ENCODE measurements at places on chromosomes 3 and 15.

- no peak overlapping the region for H3K4me3 ChIP-seq
- no peak overlapping the region for H3K27ac ChIP-seq
- no peaks in the 10 kb centered on the region for H3K36me3 ChIP-seq
- DNase-seq, result peak; percentile 25
Observed at GRCh38 chr3:177451864-177452830, 254.9 kb upstream of the TBL1XR1 start.

DNA sequence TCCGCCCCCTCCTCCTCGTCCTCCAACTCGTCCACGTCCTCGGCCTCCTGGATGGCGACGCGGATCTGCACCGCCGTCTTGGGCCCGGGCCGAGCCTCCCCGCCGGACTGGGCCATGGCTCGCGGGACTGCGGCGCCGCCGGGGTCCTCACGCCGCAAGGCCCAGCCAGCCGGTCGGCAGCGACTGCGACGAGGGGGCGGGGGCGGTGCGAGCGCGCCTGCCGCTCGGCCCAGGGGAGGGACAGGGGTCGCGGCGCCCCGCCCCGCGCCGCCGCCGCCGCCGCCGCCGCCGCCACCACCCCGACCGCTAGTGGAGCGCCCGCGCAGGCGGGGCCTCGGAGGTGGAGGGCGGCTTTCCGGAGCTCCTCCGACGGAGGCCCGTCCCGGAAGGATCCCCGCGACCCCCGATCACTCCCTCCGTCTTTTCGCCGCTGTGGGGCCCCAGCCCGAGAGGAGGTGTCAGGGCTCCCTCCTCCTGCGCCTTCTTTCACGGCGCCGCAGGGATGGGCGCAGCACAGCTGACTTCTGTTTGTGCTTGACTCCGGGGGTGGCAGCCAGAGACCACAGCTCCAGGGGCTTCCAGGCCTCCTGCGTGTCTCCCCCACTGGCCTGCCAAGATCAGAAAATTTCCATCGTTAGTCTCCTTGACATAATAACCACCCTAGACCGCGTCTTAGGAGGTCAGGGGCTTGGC lies at the start of gene LARP6:
Gene LARP6, minus strand, starts transcription at position 185 of the 693 bp plus-strand sequence. Its CDS starts 69 bp downstream, at position 116.
- peak within 1 kb of the TSS; percentile 80 for H3K27ac ChIP-seq
- peaks cover 14% of the 10 kb centered on the region for H3K36me3 ChIP-seq
- H3K4me3 ChIP-seq, result peak within 1 kb of the TSS; percentile 86
- H3K4me1 ChIP-seq, result peaks cover 47% of the 10 kb centered on the region

DNA sequence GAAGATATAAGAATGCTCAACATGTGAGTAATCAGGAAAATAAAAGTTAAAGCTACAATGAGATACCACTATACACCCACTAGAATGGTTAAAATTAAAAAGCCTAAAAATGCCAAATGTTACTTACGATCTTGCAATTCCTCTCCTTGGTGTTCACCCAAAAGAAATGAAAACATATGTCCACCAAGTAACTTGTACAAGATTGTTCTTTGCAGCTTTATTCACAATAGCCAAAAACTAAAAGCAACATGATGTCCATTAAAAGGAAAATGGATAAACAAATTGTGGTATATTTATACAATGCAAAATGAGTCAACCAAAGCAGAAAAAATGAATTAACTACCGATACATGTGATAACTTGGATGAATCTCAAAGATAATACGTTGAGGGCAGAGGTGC lies 301.6 kb upstream of the THBS1 start:
- H3K27ac ChIP-seq, result no peak overlapping the region
- H3K36me3 ChIP-seq, result no peaks in the 10 kb centered on the region
- no peak for DNase-seq
- no peaks in the 10 kb centered on the region for H3K27me3 ChIP-seq

- H3K4me3 ChIP-seq, result no peak overlapping the region
- H3K36me3 ChIP-seq, result no peaks in the 10 kb centered on the region
- H3K27me3 ChIP-seq, result no peaks in the 10 kb centered on the region
- H3K27ac ChIP-seq, result no peak overlapping the region
- H3K4me1 ChIP-seq, result peaks cover 32% of the 10 kb centered on the region
Observed at GRCh38 chr15:88663141-88663621, 24.4 kb downstream of the ISG20 start.

DNA sequence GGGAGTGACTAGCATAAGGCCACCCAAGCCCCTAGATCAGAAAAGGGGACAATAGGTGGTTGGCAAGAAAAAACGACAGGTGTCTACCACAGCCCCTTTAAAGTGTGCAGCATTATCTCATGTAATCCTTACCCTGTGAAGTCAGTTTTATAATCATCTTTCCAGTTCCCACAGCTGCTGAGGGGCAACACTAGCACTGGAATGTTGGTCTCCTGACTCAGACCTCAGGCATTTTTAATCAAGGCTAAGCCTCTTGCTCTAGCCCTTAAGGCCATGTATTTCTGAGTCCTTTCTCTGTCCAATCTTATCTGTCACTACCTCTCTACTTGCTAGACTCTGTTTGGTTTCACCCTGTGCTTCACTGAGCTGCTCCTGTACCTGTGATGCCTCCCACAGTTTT lies 171.7 kb downstream of the TLE3 start:
- H3K27ac ChIP-seq, result no peak overlapping the region
- no peaks in the 10 kb centered on the region for H3K4me1 ChIP-seq
- no peaks in the 10 kb centered on the region for H3K27me3 ChIP-seq
- H3K4me3 ChIP-seq, result no peak overlapping the region

DNA sequence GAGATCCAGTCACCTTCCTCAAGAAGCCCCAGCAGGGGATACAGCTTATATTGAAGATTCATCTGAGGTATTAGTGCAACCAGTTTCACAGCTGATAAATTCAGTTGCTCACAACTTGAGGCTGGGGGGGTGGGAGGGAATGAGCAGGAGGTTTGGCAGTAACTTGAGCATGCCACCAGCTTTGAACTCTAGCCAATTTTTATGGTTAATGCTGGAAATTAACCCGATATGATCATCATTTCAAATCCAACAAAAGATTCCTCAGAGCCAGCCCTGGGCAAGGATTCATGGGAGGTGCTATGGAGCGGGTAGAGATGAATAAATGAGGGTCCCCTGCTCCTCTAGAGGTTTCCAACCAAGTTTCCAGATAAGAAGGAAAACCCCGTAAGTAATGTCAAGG lies 73.1 kb upstream of the HES1 start:
- H3K4me1 ChIP-seq, result no peaks in the 10 kb centered on the region
- no peak overlapping the region for H3K4me3 ChIP-seq
- H3K27me3 ChIP-seq, result no peaks in the 10 kb centered on the region
- no peak for DNase-seq
- no peak overlapping the region for H3K27ac ChIP-seq

- no peak overlapping the region for H3K4me3 ChIP-seq
- no peaks in the 10 kb centered on the region for H3K27me3 ChIP-seq
- H3K4me1 ChIP-seq, result peaks cover 22% of the 10 kb centered on the region
Observed at GRCh38 chr15:85597155-85597815, 197.4 kb downstream of the KLHL25 start.

- DNase-seq, result no peak
- no peak overlapping the region for H3K27ac ChIP-seq
- peaks cover 20% of the 10 kb centered on the region for H3K4me1 ChIP-seq
- H3K4me3 ChIP-seq, result no peak overlapping the region
Observed at GRCh38 chr3:39135170-39135805, 18.1 kb downstream of the CSRNP1 start.

DNA sequence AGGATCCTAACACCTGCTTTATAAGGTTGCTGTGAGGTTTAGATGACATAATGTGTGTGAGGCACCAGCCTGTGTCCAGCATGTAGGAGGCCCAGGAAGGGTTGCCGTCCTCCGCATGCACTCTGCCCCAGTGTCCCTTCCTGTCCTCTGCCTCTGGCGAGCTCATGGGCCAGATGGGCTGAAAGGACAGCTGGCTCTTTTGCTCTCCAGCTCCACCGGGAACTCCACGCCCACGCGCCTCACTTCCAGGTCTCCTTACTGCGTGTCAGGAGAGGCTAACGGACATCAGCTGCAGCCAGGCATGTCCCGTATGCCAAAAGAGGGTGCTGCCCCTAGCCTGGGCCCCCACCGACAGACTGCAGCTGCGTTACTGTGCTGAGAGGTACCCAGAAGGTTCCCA lies 12.2 kb downstream of the MUC20 start:
- H3K27ac ChIP-seq, result no peak overlapping the region
- no peaks in the 10 kb centered on the region for H3K27me3 ChIP-seq
- no peaks in the 10 kb centered on the region for H3K36me3 ChIP-seq
- H3K4me3 ChIP-seq, result no peak overlapping the region

GRCh38 chr15:59439576-59439975 lies 1.6 kb downstream of the FAM81A start:
- H3K36me3 ChIP-seq, result no peaks in the 10 kb centered on the region
- DNase-seq, result no peak
- H3K4me1 ChIP-seq, result peaks cover 11% of the 10 kb centered on the region
- no peak overlapping the region for H3K27ac ChIP-seq
- H3K4me3 ChIP-seq, result no peak overlapping the region

DNA sequence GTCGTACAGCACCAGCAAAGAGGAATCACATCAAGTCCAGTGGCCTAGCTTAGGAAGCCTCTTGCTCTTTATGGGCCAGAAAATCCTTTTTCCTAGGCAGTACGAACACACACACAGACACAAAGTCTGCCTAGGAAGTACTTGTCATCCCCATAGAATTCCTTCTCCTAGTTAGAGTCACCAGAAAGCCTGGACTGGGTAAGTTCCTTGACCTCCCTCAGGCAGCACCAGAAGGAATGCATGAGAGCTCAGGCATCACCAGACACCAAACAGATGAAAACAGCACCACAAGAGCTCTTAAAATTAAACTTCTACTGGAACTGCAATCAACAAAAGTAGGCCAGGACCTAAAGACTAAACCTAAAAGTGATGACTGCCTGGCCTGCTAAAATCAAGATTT lies 192.9 kb upstream of the CCDC54 start:
- H3K36me3 ChIP-seq, result no peaks in the 10 kb centered on the region
- no peak overlapping the region for H3K4me3 ChIP-seq
- no peak for DNase-seq
- H3K27ac ChIP-seq, result no peak overlapping the region
- H3K27me3 ChIP-seq, result no peaks in the 10 kb centered on the region
- H3K4me1 ChIP-seq, result no peaks in the 10 kb centered on the region

GRCh38 chr15:101578443-101578894 lies 73.7 kb downstream of the TM2D3 start:
- H3K36me3 ChIP-seq, result no peaks in the 10 kb centered on the region
- peaks cover 42% of the 10 kb centered on the region for H3K4me1 ChIP-seq
- H3K27me3 ChIP-seq, result no peaks in the 10 kb centered on the region

DNA sequence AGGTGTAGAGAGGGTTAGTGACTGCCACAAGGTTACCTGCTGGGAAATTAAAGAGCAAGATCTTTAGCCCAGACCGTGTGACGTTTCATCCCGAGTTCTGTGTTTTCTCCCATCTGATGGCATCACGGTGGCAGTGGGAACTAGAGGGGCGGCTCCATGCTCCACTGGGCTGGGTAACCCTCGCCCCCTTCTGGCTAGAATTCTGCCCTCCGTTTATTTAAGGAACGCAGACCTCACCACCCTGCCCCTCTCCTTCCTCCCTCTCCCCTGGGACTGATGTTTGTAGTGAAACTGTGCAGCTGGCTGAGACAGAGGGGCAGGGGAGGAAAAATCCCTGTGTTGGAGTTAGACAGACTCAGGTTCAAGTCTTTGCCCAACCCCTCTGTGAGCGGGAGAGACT lies 65.6 kb downstream of the ITGA11 start:
- no peak for DNase-seq
- H3K27me3 ChIP-seq, result no peaks in the 10 kb centered on the region
- H3K4me1 ChIP-seq, result no peaks in the 10 kb centered on the region
- no peak overlapping the region for H3K27ac ChIP-seq

GRCh38 chr15:67569668-67570067 lies 27.2 kb downstream of the MAP2K5 start:
- H3K36me3 ChIP-seq, result no peaks in the 10 kb centered on the region
- no peak for DNase-seq
- H3K4me3 ChIP-seq, result no peak overlapping the region
- peaks cover 19% of the 10 kb centered on the region for H3K4me1 ChIP-seq
- no peak overlapping the region for H3K27ac ChIP-seq
- no peaks in the 10 kb centered on the region for H3K27me3 ChIP-seq

GRCh38 chr3:194871143-194871863 lies 185.6 kb downstream of the FAM43A start:
- DNase-seq, result peak; percentile 89
- no peaks in the 10 kb centered on the region for H3K27me3 ChIP-seq
- peak overlapping the region; percentile 96 for H3K27ac ChIP-seq
- H3K36me3 ChIP-seq, result no peaks in the 10 kb centered on the region

- H3K36me3 ChIP-seq, result no peaks in the 10 kb centered on the region
- no peaks in the 10 kb centered on the region for H3K27me3 ChIP-seq
- no peak overlapping the region for H3K4me3 ChIP-seq
- no peak overlapping the region for H3K27ac ChIP-seq
- DNase-seq, result no peak
Observed at GRCh38 chr3:71587958-71588357, 4.4 kb upstream of the FOXP1 start.

- no peak overlapping the region for H3K27ac ChIP-seq
- H3K36me3 ChIP-seq, result no peaks in the 10 kb centered on the region
- H3K4me3 ChIP-seq, result no peak overlapping the region
- peaks cover 20% of the 10 kb centered on the region for H3K4me1 ChIP-seq
- no peak for DNase-seq
- H3K27me3 ChIP-seq, result no peaks in the 10 kb centered on the region
Observed at GRCh38 chr3:11211531-11212298, 57.4 kb downstream of the HRH1 start.

DNA sequence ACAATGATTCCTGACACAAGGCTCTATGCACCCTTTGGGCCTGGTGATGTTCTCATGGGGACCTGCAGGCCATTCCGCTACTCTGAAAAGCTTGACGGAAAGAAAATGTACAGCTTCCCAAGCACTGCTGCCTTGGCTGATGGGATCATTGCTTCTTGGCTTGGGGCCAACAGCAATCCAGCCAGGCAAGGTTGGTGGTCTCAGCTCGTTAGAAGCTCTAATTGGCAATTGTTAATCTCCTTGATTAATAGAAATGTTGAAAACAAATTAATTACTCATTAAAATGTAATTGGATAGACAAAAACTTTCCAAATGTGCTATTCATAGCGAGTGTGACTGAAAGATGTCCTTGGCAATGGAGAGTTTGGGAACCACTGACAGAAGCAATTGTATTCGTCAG lies 16.3 kb upstream of the MYZAP start:
- no peaks in the 10 kb centered on the region for H3K36me3 ChIP-seq
- DNase-seq, result no peak
- H3K27ac ChIP-seq, result no peak overlapping the region
- H3K4me1 ChIP-seq, result peaks cover 17% of the 10 kb centered on the region
- H3K4me3 ChIP-seq, result no peak overlapping the region

DNA sequence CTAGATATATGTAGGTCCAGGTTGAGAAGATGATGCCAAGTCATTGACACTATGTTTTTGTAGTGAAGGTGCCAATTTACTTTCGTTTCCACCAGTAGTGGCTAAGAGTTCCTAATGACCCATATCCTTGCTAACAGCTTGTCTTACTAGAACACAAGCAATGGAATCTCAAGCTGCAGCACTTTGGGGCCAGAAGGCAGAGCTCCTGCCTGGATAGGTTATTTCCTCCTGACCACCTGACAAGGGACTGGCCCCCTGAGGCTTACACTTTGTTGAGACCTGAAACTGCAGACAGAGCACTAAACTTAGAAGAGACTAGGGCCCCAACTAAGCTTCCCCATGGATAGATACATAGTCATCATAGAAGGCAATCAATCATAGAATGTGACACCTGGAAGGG lies 11.7 kb downstream of the ONECUT1 start:
- no peaks in the 10 kb centered on the region for H3K4me1 ChIP-seq
- H3K36me3 ChIP-seq, result no peaks in the 10 kb centered on the region
- DNase-seq, result no peak
- H3K27me3 ChIP-seq, result peaks cover 75% of the 10 kb centered on the region
